GF-D8 (cell line): ENCODE measurements at places on chromosomes 1 and 21.

- no peak for DNase-seq
These were observed 456.1 kb downstream of the AJAP1 start for GRCh38 chr1:5110508-5110907.

GRCh38 chr1:243364330-243364729, 108.5 kb downstream of the SDCCAG8 start:
- no peak for DNase-seq

DNA sequence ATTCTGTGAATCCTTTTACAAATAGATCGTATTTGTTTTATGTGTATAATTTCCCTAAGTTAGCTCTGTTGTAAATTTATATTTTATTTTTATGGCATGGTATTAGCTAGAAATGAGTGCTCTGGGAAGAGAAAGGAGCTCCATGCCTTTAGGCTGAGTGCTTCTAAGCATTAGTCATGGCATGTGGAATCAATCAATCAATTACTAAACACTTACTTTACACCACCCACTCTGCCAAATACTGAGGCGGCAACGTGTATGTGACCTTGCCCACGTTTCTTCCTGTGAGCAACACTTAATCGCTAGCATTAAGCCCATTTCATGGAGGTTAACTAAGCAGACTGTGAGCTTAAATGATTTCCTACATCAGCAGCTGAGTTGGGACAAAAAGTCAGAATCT, 7.2 kb upstream of the BECN2 start:
- no peak for DNase-seq

GRCh38 chr1:223731133-223731770, 18.9 kb downstream of the CAPN2 start:
- no peak for DNase-seq

DNA sequence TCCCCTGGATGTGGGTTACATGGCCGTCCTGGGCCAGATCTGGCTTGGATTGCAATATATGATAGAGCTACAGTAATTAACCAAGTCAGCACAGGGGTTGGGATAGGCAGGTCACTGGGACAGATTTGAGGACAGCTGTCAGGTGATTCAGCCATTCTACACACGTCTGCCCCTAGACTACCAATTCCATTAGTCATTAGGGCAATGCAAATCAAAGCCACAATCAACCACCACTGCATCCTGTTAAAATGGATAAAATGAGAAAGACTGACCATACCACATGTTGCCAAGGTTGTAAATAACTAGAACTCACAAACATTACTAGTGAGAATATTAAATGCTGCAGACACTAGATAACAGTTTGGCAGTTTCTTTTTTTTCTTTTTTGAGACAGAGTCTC, 16.0 kb downstream of the C21orf58 start:
- no peak for DNase-seq

DNA sequence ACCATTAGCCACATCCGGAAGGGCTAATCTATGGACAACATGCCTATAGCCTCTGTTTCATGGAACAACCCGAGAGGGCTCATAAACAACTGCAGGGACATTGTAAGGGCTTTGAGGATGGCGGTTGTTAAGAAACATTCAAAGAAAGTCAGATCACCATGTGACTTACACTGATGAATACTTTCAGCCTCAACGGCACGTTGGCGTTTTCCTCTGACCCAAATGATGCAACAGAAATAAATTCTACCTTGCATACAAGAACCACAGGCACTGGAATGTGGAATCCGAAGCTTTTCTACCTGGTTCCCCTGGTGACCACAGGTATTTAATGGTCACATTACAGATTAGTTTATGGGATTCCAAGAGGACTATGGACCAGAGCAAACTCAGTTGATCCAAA, 107.0 kb downstream of the CLIC6 start:
- DNase-seq: no peak

DNA sequence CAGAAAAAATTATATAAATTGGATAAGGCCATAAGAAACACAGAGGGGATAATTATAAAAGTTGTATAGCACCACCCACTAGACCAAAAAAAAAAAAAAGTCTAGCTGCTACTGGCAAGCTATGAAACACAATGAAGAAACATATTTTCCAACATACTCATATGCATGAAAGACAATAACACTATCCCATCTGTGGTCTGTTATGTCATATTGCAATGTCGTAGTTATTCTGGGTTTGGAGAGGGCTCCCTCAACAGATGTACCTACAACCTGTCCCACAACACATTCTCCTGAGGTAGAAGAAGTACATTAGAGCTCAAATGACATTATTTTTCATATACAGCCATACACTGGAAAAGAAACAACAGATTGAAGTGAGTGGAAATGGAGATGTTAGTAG, 517.6 kb upstream of the ADGRL4 start:
- DNase-seq: no peak

GRCh38 chr1:237864338-237865244, 26.1 kb downstream of the ZP4 start:
- DNase-seq: no peak
